Astrocyte of the spinal cord (primary cell): ENCODE measurements at places on chromosomes 2 and 18.

DNA sequence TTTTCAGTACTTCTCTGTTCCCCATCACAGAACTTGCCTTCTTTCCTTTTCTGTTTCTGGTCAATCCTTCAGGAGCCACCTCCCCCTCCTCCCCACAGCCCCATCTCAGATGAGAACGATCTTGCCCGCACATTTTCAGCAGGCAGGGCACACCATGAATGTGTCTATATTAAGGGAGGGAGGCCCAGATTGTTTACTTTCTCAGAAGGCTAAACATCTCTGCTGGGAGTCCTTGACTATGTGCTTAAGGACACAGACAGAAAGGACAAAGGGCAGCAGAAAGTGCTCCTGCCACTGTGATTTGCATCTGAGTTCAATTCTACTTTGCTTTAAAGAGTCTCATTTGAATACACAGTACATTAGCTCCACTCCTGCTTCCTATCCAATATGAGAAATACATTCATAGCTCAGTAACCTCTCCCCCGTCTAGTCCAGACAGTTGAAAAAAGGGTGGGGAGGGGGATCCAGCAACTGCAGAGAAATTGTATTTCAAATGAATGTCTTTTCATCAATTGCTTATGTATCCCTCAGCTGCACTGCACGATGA, 175.0 kb upstream of the PARD3B start:
- DNase-seq, result no peak

- peak; percentile 21 for DNase-seq
These were observed 868 bp downstream of the INO80D start for GRCh38 chr2:206084870-206085741.

- no peak for DNase-seq
These were observed 28.0 kb upstream of the NPAS2 start for GRCh38 chr2:100791936-100792308.

DNA sequence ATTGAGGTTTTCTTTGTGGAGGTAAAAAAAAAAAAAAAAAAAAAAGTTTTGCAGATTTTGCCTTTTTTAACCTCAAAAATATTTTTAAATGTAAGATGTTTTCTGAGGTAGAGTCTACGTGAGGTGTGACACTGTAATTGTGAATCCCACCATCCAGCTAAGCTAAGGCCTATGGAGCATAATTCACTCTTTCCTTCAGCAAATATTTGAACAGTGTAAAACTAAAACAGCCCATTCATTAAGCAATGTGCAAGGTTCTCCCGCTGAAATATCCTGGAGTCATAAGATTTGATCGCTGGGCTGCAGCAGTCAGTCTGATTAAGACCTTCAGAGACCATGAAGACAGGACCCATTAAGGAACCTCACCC, 105.1 kb downstream of the HNRNPLL start:
- DNase-seq, result no peak

GRCh38 chr2:144256996-144257707, 262.8 kb downstream of the ZEB2 start:
- peak; percentile 35 for DNase-seq

DNA sequence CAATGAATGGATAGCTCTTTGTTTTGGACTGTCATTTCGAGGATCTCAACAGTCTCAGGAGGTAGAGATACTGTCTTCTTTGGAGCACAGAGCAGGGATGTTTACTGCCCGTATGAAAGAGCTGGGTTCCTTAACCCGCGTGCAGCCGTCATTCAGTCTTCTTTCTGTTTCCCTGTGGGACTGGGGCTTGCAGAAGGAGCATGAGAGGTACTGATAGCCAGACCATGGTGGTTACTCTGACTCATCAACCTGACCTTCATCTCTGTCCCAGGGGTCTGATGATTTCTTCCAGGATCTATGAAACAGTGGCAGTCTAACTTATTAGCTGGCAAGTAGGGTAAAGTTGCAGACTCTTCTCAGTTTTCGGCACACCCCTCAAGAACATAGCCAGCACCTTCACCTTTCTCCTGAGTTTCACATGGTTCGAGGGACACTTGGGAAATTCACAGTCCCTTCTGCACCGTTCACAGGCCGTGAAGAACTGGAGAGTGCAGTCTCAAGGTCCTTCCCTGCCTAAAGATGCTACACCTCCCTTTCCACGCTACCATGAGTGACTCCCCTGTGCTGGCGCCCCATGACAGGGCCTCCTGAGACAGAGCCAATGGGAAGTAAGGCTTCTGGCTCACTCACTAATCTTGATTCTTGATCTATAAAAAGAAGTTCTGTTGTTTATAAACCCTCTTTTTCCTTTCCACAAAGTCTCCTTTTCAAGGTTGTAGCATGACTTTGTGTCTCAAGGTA, 226.2 kb downstream of the MC4R start:
- DNase-seq, result peak; percentile 14

GRCh38 chr2:111534910-111535352, 349.1 kb downstream of the ANAPC1 start:
- peak; percentile 69 for DNase-seq
